ENCODE measurements at places on chromosomes 13 and 19.

GRCh38 chr13:78594456-78594975 is 8.8 kb downstream of the POU4F1 start:
- DNase-seq: no peak

GRCh38 chr13:99414048-99414995 is 87.0 kb upstream of the TM9SF2 start:
- no peak for DNase-seq

GRCh38 chr13:66216728-66217127 is 1013.4 kb downstream of the PCDH9 start:
- DNase-seq: no peak

DNA sequence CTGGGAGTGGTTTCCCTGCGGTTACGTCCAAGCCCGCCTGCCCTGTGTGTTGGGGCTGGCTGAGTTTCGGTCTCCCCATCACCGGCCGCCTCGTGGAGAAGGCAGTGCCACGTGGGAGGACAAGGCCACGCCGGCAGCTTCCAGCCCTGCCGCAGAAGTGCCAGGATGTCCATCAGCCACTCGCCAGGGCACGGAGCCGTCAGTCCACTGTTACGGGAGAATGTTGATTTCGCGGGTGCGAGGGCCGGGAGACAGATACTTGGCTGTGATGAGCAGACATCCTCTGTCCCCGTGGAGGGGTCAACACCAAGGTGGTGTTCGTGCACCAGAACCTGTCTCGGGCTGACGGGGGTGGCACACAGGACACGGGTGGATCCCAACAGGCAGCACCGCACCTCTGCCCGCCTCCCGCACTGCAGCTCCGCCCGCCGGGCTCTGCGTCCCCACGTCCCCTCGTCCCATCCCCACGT is 86.4 kb upstream of the MCF2L start:
- DNase-seq: peak; percentile 13

DNA sequence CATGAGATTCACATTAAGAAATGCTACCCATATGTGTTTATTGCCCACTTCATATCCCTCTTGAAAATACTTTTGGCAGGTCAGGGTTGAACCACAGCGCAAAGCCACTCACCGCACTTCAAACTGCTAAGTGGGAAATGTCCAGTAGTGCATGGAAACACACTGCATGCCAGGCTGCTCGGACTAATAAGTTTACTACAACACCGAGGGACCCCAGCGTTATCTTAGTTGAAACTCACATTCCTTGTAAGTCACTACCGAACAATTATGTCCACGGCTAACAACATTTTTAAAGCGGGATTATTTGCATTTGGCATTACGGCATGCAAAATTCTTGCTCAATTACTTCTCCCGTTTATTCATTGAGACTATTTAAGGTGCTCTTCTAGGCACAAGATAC is 4.0 kb downstream of the BRD4 start:
- no peak for DNase-seq

DNA sequence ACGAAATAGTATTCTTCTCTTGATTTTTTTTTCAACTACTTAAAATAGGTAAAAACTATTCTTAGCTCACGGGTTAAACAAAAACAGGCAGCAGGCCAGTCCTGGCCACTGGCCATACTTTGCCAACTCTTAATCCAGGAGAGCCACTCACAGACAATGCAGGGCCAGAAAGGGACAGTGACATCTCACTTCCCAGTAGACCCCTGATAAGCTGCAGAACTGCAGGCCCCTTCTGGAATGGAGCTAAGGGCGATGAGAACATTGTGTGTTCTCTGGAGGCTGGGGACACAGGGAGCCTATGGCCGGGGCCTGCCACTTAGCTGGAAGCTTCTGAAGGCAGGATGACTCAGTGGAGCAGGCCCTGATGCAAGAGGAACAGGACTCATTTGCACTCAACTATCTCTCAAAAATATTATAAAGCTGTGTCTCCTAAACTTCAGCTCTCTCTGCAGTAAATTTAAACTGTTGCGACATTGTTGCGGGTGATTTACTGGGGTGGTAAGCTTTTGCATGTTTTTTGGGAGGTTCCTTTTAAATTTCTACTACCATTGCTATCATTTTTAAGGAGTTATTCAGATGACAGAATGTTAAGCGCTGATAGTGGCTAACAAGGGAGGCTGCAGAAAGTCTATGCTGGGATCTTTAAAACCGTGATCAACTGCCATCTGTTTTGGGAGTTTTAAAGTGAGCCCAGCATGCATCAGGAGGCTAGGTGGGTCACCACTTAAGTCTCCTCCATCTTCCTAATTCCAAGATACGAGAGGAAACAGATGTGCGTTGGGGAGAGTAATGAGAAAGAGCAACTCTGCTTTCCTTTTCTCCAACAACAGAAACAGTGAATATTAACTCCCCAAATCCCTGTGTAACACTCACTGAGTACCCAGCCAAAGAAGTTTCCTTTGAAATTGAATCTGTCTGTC is 33.2 kb upstream of the KATNAL1 start:
- DNase-seq: no peak

- no peak for DNase-seq
Observed at GRCh38 chr13:73416093-73416492, 357.3 kb downstream of the KLF5 start.

GRCh38 chr19:17873786-17874757 is 2.3 kb downstream of the SLC5A5 start:
- DNase-seq: no peak
